ENCODE measurements at places on chromosomes 2 and 18.

DNA sequence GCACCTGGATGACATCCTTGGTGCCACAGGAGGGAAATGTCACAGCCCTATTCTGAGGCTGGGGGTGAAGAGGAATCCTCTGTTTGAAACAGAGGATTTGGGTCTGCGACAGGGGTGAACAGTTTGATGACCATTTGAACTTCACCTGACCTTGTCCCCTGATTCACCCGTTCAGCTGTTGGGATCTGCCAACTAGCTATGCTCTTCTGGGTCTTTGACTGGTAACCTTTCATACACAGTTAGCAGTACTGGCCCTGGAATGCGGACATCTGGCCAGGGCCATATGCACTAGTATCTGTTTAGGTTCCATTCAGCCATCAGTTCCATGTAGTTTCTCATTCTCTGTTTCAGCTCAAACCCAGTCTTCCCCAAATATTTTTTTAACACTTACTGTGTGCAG lies 72.6 kb upstream of the MCFD2 start:
- no peak for DNase-seq

DNA sequence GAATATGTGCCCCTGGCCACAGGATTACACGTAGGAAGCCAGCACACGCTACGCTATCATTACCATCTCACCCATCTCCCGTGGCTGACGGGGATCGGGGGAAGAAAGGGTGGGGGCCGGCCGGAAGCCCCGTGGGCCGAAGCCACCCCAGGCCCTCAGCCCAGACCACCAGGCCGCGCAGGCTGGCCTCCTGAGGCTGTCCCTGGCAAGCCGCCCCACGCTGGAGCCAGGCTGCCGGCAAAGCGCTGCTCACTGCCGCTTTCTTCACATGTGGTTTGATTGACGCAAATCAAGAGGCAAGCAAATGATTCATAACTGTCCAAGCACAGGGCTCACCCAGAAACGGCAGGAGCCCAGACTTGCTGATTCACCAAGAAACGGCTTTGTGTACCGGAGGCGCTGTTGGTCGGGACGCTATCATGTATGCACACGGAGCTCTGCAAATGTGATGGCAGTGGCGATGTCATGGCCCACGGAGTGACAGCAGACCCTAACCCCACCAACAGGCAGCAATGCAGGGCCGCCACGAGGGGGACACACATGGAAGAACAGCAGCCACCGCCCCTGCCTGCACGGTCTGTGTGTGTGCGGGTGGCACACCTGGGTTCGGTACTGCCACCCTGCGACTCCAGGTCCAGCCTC lies 125.7 kb downstream of the HDAC4 start:
- DNase-seq, result peak; percentile 75

DNA sequence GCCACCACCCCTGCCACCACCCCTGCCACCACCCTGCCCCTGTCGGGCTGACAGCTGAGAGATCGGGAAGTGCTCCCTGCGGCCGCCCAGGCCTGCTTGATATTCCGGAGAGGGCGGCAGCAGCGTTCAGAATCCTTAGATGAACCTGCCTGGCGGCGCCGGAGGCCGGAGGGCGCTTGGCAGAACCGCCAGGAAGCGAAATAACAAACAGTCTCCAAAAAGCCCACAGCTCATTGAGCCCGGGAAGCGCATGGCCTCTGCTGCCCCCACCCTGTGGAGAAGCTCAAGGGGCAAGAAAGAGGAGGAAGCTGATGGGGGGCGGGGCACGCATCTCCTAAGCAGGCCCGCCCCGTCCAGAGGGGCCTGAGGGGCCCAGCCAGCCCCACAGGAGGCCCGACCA lies 92.2 kb upstream of the MBOAT2 start:
- no peak for DNase-seq

- no peak for DNase-seq
Measured at GRCh38 chr2:240325016-240326007, 110.2 kb upstream of the GPC1 start.
